ENCODE measurements at places on chromosomes 4 and X. TPM values are rescaled to one million over a fixed set of nuclear protein-coding genes. Genes with fewer than 3 reads are reported as not detected.

The NLGN4X gene
- total RNA-seq, result not detected

The S100G gene
- not detected for total RNA-seq

The HTN3 gene
- not detected for total RNA-seq

The METTL14 gene
- total RNA-seq, result 53.1 TPM

The ZDHHC15 gene
- total RNA-seq, result not detected

The CXCL10 gene
- not detected for total RNA-seq

The DGAT2L6 gene
- total RNA-seq, result not detected

The CD38 gene
- not detected for total RNA-seq

The GRIA3 gene
- 25.1 TPM for total RNA-seq

The VCX3A gene
- not detected for total RNA-seq

The BMP3 gene
- total RNA-seq, result 0.05 TPM

The SASH3 gene
- total RNA-seq, result not detected
